Common myeloid progenitor, CD34-positive (primary cell): ENCODE measurements at places on chromosomes 5 and 9.

DNA sequence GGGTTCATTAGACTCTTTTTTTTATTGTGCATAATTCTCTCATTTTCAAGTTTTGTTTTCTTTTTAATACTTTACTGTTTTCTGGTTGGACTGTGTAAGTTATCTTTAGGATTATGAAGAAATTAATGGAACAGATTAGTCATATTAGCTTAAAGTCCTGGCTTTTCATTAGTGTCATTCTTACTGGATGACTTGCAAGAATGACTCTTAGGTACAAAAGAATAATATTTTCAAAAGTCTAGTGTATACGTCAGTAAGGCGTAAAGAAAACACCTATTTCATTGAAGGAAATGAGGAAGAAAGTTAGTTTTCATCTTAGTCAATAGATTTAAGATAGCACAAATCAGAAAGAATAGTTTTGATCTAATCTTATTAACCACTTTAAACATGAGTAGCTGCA lies 20.4 kb downstream of the UHRF2 start:
- no peak for DNase-seq

GRCh38 chr5:32984851-32985610 lies 273.9 kb downstream of the NPR3 start:
- no peak for DNase-seq

GRCh38 chr5:168889039-168889438 lies 309.9 kb upstream of the PANK3 start:
- no peak for DNase-seq

DNA sequence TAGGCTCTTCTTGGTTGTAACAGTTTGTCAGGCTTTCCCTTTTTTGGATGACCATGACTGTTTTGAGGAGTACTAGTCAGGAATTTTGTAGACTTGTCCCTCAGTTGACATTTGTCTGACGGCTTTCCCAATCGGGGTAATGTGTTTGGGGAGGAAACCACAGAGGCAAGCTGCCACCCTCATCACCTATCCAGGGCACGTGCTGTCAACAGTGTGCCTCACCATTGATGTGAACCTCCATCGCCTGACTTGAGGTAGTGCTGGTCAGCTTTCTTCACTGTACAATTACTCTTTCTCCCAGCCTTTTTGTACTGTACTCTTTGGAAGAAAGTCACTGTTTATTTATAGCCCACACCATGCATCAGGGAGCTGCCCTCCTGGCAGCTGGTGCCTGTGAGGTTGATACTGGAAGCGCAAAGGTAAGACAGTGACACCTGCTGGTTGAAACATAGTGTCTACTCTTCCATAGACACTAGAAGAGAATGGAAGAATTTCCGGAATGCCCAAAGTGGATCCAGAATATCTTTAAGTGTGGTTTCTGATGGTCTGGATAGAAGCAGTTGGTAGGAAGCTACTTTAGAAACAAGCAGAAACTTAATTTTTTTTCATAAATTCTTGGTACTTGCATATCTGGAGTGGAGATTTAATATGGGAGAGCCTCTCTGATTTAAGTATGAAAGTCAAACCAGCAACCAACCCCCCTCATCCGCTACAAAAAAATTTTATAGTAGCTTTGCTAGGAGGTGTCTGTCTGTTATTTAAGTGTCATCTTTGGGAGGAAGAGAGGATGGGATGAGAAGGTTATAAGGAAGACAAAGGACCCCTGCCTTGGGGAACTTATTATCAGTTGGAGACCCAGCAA lies 69.3 kb downstream of the SNX30 start:
- DNase-seq: peak; percentile 21

- DNase-seq: peak; percentile 56
These were observed 8.9 kb downstream of the SMIM23 start for GRCh38 chr5:171794470-171794960.

GRCh38 chr9:34318163-34318790 lies 10.8 kb downstream of the KIF24 start:
- DNase-seq: no peak

- DNase-seq: no peak
These were observed 347.2 kb downstream of the DMAC1 start for GRCh38 chr9:7452378-7452777.

DNA sequence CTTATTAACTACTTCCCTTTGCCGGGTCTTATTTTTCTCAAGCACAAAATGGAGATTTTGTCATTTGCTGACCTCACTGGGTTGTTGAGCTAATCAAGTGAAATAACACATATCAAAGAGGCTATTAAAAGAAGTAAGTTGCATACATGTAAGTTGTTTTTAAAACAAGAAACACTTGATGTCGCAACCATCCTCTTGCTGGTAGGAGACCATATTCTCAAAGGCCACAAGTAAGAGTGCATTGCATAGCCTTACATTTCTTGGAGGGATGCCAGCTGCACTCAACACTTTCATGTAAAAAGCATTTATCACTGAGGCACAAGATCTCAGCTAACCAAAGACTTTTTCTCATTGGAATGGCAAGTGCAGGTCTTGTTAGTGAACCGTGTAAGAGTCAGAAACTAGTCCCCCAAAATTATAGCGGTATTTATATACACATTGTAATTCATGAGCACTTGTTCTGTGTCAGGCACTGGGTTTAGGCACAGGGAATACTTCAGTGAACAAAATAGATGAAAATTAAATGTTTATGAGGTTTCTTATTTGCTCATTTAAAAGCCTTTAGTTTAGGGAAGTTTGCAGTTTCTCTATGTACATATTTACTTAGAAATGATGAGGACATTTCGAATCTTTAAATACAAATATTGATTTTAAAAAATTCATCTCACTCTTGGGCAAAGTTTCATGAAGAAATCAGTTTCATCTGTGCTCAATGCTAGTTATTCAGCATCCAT lies 72.0 kb downstream of the ZFAND5 start:
- DNase-seq: peak; percentile 53

- no peak for DNase-seq
These were observed 122.8 kb downstream of the STARD4 start for GRCh38 chr5:111389390-111390082.

GRCh38 chr5:14342306-14342705 lies 199.2 kb downstream of the TRIO start:
- peak; percentile 59 for DNase-seq

DNA sequence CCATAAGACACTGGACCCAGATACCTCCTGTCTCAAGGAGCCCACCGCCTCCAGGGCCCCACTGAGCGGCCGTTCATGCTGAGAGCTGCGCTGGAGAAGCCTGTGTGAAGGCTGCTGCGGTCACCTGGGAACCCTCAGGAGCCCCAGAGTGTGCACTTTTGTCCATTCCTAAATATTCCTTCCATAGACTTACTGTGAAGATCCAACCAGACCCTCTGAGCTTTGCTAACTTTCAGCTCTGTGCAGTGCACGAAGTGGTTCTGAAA lies 119.5 kb downstream of the COL23A1 start:
- DNase-seq: no peak

- DNase-seq: no peak
These were observed 125.9 kb downstream of the EHMT1 start for GRCh38 chr9:137744632-137745183.

- DNase-seq: no peak
These were observed 63.6 kb downstream of the NIPBL start for GRCh38 chr5:36939969-36940858.

DNA sequence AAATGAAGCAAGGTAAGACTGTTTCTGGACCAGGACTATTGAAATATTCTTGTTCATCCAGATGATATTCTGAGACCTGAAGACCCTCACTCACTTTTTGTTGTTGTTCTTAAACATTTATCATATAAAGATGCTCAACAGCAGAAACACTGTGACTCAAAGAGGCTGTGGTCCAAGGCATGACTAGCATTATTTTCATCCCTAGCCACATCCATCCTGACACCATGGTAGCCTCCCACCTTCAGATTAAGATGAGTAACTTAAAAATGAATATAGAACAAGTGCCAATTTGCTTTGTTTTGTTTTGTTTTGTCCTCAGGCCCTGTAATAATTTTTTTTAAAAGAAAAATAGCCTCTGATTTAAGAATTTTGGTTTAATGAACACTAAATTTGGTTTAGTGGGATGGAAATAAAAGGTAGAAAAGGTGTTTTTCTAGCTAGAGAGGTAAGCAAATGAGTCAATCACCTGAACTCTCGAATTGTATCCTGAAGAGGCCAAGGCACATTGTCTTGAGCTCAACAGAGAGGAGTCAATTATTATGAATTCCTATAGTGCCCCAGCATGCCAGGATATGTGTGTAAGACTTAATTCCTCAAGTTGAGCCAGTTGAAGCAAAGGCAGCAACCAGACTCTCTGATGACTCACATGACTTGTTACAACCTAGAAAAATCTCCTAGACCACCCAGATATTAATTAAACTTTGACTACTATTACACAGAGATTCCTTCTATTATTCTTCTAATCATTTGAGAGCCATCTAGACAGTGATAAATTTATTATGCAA lies 380.1 kb upstream of the TUSC1 start:
- DNase-seq: no peak

GRCh38 chr5:103942587-103943186 lies 380.1 kb upstream of the NUDT12 start:
- no peak for DNase-seq

GRCh38 chr9:21317956-21318923 lies 13.1 kb upstream of the IFNA5 start:
- DNase-seq: peak; percentile 66

DNA sequence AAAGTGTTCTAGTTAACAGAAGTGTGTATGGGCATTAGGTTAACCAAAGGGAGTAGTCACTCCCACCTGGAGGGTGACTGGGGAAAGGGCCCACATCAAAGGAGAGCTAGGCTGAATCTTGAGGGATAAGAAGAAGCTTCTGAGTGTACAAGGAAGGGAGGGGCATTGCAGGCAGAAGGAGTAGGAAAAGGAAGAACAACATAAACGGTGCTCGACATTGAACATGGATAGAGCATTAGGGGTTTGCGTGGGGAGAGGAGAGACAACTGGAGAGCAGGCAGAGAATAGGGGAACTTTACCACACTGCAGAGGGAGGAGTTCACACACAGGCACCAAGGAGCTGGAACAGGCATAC lies 5.3 kb upstream of the GLRX start:
- no peak for DNase-seq

DNA sequence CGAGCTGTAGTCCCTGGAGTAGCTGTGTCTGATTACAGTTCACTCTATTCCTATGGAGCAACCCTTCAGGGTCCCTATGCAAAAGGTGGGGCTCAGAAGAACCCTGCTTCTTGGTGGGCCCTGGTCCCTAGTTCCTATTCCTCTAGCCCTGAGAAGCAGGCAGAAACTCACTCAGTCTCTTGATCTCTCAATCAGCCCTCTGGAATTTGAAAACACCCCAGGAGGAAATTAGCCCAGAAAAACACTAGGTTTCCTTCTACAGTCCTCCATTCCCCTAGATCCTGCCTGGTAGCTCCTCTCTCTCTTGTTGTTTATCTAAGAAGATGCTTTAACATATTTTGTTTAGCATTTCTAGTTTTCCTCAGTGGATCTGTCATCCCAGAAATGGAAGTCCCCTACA lies 7.6 kb downstream of the RGS3 start:
- DNase-seq: no peak

- DNase-seq: peak; percentile 1
These were observed 684 bp upstream of the JMY start for GRCh38 chr5:79235261-79235633.

DNA sequence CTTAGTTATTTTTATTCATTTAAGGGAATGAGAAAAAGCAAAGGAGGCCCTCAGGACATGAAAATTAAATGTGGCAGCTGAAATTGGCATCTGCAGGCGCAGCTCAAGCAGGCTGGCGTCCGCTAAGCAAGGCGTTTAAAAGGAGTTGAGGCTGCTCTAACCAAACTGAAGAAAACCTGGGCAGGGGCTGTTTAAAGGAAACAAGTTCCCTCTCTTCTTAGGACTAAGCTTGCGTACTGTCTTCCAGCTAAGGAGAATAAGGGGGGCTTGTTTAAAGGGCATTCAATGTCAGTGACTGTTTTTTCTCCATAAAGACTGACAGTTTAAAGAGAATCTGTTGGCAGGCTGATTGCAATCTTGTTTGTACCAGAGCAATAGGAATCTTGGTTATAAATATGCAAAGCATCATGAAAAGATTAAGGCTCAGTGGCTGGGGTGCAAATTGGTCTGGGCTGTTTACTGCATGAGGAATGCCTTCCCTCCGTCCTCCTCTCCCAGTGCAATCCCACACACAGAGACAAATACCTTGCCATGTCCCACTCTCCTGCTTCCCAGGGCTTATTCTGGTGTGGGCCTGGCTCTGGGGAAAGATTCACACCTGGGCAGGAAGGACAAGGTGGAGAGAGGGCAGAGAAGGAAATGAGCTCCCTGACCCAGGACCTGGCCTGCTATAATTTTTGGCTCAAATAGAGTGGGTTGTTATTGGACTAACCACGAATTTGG lies 85.9 kb upstream of the LIFR start:
- no peak for DNase-seq
